ENCODE measurements at places on chromosomes 13 and 19. TPM values are rescaled to one million over a fixed set of nuclear protein-coding genes. Genes with fewer than 3 reads are reported as not detected.
A peak's percentile ranks its signal among the peaks of the same experiment; 100 is the strongest.

DNA sequence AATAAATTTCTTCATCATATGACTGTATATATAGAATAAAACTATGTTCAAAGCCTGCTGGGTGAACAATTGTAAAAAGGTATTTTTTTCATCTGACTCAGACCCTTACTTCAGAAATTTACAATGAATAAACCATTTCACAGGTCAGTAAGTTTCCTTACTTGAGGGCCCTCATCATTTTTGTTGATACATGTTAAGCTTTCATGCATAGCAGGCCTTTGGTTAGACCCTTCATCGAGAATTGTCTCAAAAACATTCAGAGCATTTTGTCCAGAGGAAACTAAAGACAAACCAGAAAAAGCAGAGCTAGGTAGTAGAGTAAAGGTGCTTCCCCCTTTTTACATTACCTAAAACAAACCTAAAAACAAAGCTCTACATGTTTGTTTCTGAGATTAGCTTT is 46.2 kb downstream of the FNDC3A start:
- H3K4me3 ChIP-seq, result no peak overlapping the region
- no peaks in the 10 kb centered on the region for H3K36me3 ChIP-seq
- no peak overlapping the region for H3K27ac ChIP-seq
- no peaks in the 10 kb centered on the region for H3K27me3 ChIP-seq
- 0 out of 2 replicates have a peak, but pooled peaks cover 8% of the 10 kb centered on the region for H3K4me1 ChIP-seq

DNA sequence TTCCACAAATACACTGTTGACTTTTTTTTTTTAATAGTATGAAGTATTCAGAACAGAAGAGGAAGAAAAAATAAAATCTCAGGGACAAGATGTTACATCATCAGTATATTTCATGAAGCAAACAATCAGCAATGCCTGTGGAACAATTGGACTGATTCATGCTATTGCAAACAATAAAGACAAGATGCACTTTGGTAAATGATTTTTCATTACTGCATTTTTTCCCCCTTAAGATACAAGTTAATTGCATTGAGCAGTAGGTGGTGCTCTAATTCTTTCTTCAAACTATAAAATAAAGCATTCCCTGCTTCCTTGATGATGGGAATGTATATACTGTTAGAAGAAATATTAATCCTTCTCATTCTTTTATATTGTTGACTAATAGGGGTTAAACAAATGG is 17.1 kb downstream of the UCHL3 start:
- H3K27me3 ChIP-seq, result no peaks in the 10 kb centered on the region
- 0 out of 2 replicates have a peak overlapping the region, but pooled peaks have one; percentile 31 for H3K27ac ChIP-seq
- no peak overlapping the region for H3K4me3 ChIP-seq
- no peaks in the 10 kb centered on the region for H3K4me1 ChIP-seq
- DNase-seq, result no peak

DNA sequence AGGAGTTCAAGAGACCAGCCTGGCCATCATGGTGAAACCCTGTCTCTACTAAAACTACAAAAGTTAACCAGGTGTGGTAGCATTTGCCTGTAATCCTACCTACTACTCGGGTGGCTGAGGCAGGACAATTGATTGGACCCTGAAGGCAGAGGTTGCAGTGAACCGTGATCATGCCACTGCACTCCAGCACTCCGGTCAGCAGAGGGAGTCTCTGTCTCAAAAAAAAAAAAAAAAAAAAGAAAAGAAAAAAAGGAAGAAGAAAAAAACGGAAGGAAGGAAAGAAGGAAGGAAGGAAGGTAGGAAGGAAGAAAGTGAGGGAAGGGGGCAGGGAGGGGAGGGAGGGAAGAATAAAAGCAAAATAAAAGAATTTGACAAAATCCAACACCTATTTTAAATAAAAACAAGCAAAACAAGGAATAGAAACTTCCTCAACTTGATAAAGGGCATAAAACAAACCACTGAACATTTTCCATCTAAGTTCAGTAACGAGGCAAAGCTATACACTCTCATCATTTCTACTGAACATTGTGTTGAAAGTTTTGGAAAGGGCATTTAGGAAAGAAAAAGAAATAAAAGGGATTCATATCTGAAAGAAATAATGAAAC is 411.6 kb upstream of the SLITRK5 start:
- H3K36me3 ChIP-seq, result no peaks in the 10 kb centered on the region
- no peak overlapping the region for H3K27ac ChIP-seq
- DNase-seq, result no peak
- H3K27me3 ChIP-seq, result no peaks in the 10 kb centered on the region

GRCh38 chr13:94217370-94217769 is 262.1 kb downstream of the DCT start:
- no peak overlapping the region for H3K27ac ChIP-seq
- no peaks in the 10 kb centered on the region for H3K4me1 ChIP-seq
- H3K4me3 ChIP-seq, result no peak overlapping the region

DNA sequence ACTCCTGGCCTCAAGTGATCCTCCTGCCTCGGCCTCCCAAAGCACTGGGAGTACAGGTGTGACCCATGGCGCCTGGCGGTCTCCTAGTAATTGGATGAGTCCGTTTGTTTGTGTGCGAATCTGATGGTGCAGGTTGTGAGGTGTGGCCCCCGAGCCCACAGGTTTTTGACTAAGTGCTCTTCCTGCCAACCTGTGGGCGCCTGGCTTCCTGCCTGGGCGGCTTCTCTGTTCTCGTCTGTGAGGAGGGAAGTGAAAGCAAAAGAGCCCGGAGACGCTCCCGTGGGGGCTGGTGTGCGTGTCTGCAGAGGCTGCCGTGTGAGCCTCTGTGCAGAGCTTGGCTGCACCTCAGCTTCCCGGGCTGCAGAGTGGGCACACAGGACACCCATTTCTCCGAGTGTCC is 10.0 kb downstream of the ARHGAP45 start:
- H3K27ac ChIP-seq, result no peak overlapping the region
- no peak for DNase-seq
- H3K27me3 ChIP-seq, result no peaks in the 10 kb centered on the region
- H3K4me1 ChIP-seq, result 0 out of 2 replicates have a peak, but pooled peaks cover 9% of the 10 kb centered on the region
- H3K4me3 ChIP-seq, result no peak overlapping the region

- H3K4me3 ChIP-seq, result no peak overlapping the region
- no peak for DNase-seq
- peaks cover 19% of the 10 kb centered on the region for H3K36me3 ChIP-seq
- no peak overlapping the region for H3K27ac ChIP-seq
- peaks cover 8% of the 10 kb centered on the region for H3K4me1 ChIP-seq
These were observed 12.1 kb downstream of the MIR17HG start for GRCh38 chr13:91359631-91360030.

GRCh38 chr19:12126707-12127106 is 13.4 kb downstream of the ZNF20 start:
- H3K36me3 ChIP-seq, result peaks cover 1% of the 10 kb centered on the region
- no peak overlapping the region for H3K27ac ChIP-seq
- no peak overlapping the region for H3K4me3 ChIP-seq
- DNase-seq, result no peak
- H3K4me1 ChIP-seq, result no peaks in the 10 kb centered on the region

The CYP2F1 gene
- not detected for total RNA-seq

DNA sequence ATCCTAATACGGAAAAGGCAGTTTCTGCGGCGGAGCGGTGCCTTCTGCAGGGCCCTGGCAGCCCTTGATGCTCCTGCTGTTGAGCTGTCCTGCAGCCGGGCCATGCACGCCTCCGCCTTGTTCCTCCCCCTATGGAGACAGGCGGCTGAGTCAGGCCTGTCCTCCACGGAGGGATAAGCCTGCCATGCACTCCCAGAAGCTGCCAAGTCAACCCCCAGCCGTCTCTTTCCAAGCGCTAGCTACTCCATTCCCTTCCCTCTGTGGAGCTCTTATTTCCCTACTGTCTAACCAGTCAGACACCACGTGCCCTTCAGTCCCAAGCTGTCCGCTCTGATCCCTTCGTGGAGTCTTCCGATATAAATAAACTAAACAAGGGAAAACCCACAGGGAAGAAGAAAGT is 197.0 kb downstream of the COL4A1 start:
- no peaks in the 10 kb centered on the region for H3K27me3 ChIP-seq
- H3K4me1 ChIP-seq, result peaks cover 38% of the 10 kb centered on the region
- H3K27ac ChIP-seq, result no peak overlapping the region
- no peaks in the 10 kb centered on the region for H3K36me3 ChIP-seq
- no peak overlapping the region for H3K4me3 ChIP-seq
- peak; percentile 29 for DNase-seq

DNA sequence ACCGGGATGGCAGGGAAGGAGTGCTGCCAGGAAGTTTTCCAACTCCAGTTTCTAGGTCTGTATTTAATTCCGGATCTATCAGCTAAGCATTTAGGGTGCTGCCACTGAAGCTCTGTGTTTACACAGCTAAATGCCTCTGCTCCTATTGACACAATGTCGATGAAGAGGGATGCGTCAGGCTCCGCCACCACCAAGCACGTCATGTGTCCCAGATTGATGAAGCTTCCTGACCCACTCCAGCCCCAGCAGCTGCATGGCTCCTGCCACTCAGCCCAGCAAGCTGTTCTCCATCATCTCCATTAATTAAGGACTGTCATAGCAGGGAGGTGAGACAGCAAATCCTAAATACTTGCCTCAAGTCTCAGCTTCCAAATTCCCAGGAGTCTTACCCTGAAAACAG is 435.2 kb upstream of the ZNF507 start:
- no peaks in the 10 kb centered on the region for H3K4me1 ChIP-seq
- H3K27me3 ChIP-seq, result peaks cover 20% of the 10 kb centered on the region
- no peak overlapping the region for H3K27ac ChIP-seq
- DNase-seq, result no peak
- H3K36me3 ChIP-seq, result no peaks in the 10 kb centered on the region
